Activated B cell treated with CpG ODN at 0.5 μM for 24 hours (primary cell): ENCODE measurements at places on chromosomes 1 and 21. TPM values are rescaled to one million over a fixed set of nuclear protein-coding genes. Genes with fewer than 3 reads are reported as not detected.
A peak's percentile ranks its signal among the peaks of the same experiment; 100 is the strongest.

Gene PRELP
- total RNA-seq: not detected in 2 replicates

Gene HEATR1
- 69.3 and 78.5 TPM in 2 replicates for total RNA-seq

Gene SH2D1B
- not detected in 2 replicates for total RNA-seq

DNA sequence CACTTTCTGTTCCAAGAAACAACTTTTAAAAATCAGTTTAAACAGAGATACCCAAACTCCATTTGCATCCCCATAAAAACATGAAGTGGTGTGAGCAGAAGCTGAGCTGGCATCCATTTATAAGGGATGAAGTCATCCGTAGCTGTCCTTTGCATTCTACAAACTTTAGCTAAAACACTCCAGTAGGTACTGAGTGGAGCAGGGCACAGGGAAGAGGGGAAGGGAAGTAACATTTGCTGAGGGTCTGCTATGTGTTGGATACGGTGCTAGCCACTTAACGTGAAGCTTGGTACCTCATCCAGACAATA, 32.9 kb downstream of the VWA5B1 start:
- no peak overlapping the region for H3K4me3 ChIP-seq
- H3K27ac ChIP-seq: no peak overlapping the region
- DNase-seq: no peak
- peaks cover 12% of the 10 kb centered on the region for H3K4me1 ChIP-seq
- H3K36me3 ChIP-seq: no peaks in the 10 kb centered on the region

- H3K4me3 ChIP-seq: no peak overlapping the region
- peaks cover 7% of the 10 kb centered on the region for H3K4me1 ChIP-seq
- no peak for DNase-seq
- H3K36me3 ChIP-seq: no peaks in the 10 kb centered on the region
- peak overlapping the region; percentile 18 for H3K27ac ChIP-seq
These were observed 8.4 kb upstream of the PAXBP1 start for GRCh38 chr21:32779983-32780382.

- peaks cover 10% of the 10 kb centered on the region for H3K4me1 ChIP-seq
- H3K36me3 ChIP-seq: peaks cover 92% of the 10 kb centered on the region
- H3K4me3 ChIP-seq: peak overlapping the region; percentile 7
- H3K27ac ChIP-seq: peak overlapping the region; percentile 72
- DNase-seq: no peak
These were observed 156.3 kb downstream of the VPS13D start for GRCh38 chr1:12386130-12386529.
